ENCODE measurements at places on chromosomes 4 and X. TPM values are rescaled to one million over a fixed set of nuclear protein-coding genes. Genes with fewer than 3 reads are reported as not detected.

The MAGEA2B gene
- total RNA-seq = not detected

The RNF128 gene
- 15.4 TPM for total RNA-seq

The RPS6KA6 gene
- total RNA-seq = 1.9 TPM

- no peak for DNase-seq
Measured at GRCh38 chr4:122107680-122108079, 44.5 kb upstream of the BLTP1 start.

DNA sequence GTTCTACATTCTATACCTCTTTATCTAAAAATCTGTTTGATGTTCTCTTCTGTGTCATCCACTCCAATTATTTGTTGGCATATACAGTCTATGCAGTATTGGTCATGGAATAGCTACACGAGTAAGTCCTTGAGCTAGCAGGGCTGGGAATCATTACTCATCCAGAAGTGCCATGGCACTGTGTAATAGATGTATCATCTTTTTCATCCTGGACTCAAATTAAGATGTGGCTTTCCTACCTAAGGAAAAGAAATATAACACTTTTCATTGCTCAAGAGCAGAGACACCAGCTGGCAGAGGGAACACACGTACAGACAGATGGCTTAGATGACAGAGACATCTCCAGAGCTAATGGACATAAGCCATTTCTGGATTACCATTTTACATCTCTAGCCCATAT, 159.8 kb downstream of the FAM13A start:
- no peak for DNase-seq

DNA sequence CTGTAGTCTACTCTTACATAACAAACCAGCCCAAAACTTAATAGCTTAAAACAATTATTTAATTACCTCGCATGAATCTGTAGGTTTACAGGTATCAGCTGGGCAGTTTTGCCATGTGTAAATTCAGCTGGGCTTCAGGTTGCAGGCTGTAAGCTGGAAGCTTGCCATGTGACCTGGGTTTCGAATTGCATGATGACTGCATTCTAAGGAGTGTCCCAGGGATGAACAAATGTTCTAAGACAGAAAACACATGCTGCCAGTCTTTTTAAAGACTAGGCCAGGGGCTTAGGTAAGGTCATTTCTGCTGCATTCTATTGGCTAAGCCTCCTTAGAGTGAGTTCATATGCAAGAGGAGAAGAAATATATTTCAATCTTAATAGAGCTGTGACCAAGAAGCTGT, 44.8 kb downstream of the GRIA2 start:
- DNase-seq = no peak

DNA sequence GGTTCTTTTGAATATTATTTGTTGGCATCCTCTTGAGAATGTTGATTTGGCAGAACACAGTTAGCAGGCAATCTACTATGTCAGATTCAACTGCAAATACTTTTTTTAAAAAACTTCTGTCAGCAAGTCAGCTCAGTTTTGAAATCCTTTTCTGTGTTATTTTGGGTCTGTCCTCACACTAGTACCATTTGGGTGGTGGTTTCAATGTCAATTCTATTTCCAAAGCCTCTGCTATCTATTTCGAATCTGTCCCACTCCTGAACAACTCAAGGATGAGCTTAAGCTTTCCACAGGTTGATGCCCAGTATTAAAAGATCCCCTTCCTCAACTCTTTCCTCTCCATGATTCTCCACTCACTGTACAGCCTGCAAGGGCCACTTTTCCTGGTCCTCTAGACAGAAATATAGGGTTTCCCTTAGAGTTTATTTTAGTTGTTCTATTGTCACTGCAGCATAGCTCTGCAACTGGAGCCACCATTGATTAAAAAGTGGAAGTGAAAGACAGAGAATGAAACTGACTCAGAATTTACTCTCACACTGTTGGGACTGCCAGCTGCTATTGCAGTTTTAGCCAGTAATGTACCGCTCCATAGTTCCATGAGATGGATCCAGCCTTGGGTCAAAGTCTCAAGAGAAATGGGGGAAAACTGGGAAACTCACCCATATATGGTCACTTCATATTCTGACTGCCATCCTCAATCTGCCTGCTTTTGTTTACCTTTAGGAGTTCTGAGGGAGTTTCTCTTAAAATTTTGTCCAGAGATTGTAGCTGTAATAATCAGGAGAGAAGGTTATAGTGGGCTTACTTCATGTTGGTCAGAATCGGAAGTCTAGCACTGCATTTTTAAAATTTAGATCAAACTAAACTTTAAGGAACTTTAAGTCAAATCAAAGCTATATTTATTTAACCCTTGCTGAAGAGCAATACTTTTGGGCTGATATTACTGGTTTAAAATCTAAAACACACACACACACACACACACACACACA, 14.6 kb downstream of the HDX start:
- DNase-seq = no peak

GRCh38 chrX:15761564-15762191, 23.6 kb downstream of the CA5B start:
- DNase-seq = no peak

DNA sequence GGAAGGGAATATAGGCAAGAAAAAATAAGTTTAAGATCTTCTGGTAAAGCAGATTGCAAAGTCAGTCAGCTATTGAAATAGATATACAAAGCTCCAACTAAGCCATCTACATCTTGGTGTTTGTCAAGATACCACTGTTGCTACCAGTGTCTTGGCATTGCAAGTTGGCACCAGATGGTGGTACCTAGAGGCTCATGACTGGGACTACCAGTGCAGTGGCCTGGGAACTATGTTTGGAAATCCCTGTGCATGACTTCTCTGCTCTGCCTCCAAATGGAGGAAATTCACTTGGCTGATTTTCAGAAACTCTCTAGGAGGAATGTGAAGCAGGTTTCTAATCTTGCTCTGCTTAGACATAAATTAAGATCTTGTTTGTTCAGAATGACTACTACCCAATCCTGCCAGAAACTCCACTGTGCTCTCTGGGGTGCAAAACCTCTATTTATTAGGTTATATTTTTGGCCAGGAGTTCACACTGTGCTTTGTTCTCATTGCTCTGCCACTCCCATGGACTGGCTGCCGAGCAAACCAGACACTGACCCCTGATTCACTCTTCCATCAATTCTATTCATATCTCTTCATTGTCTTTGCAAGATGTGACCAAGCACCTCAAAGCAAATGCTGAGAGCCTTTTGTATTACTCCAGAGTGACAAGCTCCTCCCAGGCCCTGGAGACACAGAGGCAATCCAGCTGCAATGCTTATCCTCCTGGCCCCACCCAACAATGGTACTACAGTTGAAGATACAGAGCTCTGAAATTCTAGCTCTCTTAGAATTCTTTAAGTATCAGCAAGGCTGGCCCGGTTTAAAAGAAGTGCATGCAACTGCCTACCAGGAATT, 272.3 kb upstream of the FGF16 start:
- no peak for DNase-seq

All from lower lobe of right lung (tissue), 2 donors.